Right renal pelvis (tissue), 4 donors: ENCODE measurements at places on chromosomes 2 and 18.
A peak's percentile ranks its signal among the peaks of the same experiment; 100 is the strongest.

- DNase-seq: no peak
These were observed 34.7 kb downstream of the ST3GAL5 start for GRCh38 chr2:85854166-85854509.

DNA sequence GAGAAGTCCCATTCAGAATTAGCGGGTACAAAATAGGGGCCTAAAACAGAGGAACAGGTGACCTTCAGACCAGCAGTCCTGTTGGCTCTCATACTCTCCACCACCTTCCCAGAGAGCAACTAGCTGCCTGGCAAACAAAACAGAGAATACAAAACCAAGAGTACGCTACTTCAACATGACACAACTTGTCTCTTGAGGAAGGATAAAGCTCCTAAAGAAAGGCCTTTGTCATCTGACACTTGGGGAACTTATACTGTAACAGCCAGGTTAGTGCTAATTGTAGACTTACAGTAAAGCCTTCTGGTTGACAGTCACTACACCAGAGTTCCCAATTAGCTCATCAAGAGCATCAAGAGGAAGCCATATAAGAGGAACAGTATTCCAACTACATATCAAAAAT lies 282.1 kb upstream of the NT5C1B start:
- no peak for DNase-seq

DNA sequence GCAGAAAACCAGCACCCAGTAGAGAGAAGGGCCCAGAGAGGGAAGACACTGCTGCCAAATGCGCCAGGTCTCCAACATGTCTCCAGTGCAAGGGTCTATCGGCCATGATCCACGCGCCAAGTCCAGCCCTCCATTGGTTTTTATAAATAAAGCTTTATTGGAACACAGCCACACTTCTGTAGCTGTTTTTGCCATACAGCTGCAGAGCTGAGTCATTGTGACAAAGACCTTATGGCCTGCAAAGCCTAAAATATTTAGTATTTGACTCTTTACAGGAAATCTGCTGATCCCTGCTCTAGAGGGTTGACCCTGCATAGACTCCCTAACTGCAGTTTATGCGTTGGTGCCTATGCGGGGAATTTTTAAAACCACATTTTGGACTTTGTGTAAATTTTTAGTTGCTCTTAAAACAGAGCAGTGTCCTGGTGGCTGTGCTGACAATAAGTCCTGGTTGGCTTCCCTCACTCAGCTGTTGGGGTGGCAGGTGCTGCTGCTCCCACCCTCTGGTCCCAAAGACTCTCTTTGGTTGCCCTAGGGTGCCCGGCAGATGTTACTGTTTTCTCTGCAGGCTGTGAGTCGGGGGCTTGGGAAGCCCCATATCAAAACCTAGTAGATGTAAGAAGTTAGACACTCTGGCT lies 154.9 kb downstream of the CTIF start:
- DNase-seq: no peak

DNA sequence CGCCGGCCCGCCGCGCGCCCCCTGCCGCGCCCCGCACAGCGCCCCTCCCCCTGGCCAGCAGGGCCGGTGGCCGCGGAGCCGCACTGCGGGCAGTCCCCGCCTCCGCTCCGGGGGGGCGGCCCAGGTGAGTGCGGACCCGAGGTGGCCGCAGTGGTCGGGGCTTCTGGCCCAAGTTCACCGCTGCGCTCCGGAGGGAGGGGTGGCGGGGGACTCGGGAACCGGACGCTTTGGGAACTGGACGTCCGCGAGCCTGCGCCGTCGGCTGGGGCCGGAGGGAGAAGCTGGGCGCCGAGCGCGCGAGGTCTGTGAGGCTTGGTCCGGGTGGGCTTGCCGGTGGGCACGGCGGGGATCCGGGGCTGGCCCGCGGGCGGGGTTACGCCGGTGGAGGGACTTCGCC lies 591 bp upstream of the LDLRAD4 start:
- no peak for DNase-seq

- DNase-seq: no peak
These were observed 44.8 kb upstream of the ANKRD62 start for GRCh38 chr18:12048827-12049175.

DNA sequence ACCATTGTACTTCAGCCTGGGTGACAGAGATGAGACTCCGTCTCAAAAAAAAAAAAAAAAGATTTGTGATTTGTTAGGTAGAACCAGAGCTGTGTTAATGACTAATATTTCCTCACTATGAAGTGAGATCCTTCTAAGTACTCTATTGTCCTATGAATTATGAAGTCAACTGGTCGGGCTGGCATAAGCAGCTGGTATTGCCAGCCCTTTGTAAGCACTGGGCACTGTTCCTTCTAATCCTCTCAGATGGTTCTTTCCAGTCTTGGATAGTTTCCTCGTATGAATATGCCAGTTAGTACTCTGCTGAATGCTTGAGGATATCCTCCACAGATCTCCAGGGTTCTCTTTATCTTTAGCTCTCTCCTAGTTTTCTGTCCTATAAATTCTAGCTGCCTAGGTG lies 223.1 kb upstream of the SP5 start:
- no peak for DNase-seq

DNA sequence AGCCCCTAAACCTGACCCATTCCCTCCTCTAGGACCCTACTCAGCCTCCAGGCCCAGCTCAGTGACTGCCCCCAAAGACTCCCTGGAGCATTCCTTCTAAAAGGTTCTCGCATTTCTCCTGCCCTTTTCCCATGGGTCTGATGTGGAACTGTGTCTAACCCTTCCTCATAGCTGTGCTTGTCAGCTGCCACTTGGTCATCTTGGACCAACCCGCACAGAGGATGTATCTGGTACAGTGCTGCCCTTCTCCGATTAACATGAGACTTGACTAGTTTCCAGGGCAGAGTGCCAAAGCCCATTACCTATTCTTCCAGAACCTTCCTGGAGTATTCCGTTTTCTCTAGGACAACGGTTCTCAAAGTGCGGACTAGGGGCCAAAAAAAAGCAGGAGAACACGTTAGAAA lies 518 bp upstream of the NFU1 start:
- DNase-seq: peak; percentile 16
